ENCODE measurements at places on chromosomes 11 and 22.

- no peak for DNase-seq
Observed at GRCh38 chr11:57475671-57476046, 15.3 kb downstream of the RTN4RL2 start.

- DNase-seq, result no peak
Observed at GRCh38 chr11:63603180-63603518, 11.1 kb downstream of the PLAAT3 start.

DNA sequence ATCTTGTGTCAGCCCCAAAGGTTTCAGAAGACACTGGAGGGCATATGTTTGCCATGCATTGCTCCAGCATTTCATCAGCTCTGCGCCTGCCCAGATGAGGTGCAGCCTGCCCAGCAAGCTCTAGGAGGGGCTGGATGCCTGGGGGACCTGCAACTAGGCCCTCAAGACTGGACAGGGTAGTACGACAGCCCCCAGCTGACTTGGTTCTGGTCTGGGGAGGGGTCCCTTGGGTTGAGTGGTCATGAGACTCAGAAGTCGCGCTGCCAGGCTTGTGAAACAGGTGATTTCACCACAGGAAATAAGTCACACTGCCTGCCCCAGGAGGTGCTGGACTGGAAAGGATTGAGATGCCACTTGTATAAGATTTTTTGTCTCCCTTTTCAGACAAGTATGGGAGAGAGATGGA is 23.4 kb downstream of the TPBGL start:
- no peak for DNase-seq

DNA sequence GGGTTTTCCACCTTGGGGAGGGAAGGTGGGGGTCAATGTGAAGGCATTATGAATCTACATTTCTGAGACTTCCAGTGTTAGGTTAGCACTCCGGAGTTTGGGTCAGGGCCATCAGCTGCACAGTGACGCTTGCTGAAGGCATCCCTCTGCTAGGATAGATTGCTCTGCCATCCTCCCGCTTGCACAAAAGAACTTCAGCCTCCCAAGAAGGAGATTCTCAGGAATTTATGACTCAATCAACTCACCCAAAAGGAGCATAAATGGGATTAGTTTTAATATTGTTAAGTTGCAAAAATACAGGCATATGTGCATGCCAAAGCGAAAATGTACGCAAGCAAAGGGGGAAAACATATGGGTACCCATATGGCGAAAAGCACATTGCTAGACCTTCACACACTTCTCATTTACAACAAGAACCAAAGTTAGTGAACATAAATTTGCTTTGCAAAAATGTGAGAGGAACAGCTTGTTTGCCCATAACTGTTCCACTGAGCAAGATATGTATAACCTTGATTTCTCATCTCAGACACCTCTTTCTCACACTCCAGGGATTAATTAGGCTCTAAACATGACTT is 1013.0 kb downstream of the OPCML start:
- DNase-seq, result no peak

DNA sequence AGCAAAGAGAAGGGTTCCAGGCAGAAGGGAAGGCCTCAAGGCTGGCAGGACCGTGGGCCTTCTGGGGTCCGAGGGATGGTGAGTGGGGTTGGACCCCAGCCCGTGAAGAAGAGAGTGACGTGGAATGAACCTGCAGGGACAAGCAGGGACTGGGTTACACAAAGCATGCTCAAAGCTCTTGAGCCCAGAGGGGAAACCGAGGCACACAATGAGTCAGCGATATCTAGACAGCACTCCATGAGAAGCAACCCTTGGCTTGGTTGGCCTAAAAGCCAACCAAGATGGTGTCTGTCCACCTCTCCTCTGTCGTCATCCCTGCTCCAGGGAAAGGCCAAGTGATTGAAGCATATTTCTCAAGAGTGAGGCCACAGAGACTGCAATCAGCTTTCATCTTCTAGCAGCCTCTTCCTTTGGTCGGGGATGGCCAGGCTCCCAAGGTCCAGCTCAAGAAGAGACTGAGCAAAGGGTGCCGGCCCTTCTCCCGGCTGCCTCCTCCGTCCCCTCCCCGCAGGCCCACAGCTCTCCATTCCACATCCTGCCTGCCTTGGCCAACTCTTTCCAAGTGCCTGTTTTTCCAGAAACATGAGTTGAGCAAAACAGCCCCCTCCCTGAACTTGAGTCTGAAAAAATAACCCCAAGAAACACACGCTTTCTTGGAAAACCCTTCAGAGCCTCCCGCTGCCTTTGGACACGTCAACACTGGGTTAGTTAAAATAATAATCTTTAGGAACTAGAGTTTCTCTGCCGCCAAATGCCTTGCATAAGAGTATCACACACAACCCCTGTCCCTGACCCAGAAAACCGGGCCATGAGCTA is 556.6 kb downstream of the MIAT start:
- DNase-seq, result no peak

DNA sequence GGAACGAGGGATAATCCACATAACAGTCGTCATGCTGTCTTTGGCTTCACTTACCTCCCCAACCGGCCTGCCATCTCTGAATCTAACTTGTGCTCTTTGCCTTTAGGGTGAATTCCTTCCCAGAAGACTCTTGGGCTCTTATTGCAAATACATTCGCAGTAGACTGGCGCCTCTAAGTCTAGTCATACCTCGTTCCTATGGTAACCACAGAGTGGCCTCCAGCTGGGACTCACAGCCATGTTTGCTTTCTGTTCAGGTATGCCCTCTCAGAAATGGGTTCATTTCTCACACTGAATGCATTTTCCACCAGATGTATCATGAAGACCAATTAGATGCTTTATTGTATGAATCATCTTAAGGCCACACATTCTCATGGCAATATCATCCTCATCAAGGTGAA is 112.7 kb downstream of the FAR1 start:
- no peak for DNase-seq

DNA sequence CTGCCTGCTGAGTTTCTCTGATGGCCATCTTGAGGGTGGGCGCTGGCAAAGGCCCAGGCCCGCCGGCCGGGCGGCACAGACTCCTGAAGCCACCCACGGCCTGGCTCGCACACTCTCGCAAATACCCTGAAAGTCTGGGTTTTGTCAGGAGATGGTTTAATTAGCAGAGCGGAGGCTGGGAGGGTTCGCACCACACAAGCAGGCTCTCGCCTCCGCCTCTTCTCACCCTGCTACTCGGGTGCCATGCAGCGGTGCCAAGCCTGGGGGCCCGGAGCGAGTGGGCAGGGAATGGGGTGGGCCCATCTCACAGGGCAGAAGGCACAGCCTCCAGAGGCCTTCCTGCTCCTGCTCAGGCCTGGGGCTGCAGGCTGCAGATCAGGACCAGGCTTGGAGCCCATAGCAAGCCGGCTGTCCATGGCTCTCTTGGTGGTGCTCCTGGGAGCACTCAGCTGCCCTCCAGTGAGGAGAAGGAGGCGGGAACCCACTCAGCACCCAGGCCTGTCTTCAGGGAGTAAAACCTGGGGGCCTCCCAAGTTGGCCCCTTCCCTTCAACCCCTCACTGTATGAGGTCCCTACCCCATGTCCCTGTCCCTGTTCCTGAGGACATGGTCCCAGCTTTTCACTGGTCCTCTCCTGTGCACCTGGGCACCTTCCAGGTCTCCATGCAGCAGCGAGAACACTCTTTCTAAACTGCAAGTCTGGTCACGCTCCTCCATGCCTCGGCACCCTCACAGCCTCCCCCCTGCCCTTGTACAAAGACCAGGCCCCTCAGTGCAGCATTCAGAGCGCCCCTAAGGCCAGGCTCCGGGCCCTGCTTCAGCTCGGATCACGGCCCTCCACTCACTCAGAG is 62.0 kb downstream of the FLRT1 start:
- no peak for DNase-seq

DNA sequence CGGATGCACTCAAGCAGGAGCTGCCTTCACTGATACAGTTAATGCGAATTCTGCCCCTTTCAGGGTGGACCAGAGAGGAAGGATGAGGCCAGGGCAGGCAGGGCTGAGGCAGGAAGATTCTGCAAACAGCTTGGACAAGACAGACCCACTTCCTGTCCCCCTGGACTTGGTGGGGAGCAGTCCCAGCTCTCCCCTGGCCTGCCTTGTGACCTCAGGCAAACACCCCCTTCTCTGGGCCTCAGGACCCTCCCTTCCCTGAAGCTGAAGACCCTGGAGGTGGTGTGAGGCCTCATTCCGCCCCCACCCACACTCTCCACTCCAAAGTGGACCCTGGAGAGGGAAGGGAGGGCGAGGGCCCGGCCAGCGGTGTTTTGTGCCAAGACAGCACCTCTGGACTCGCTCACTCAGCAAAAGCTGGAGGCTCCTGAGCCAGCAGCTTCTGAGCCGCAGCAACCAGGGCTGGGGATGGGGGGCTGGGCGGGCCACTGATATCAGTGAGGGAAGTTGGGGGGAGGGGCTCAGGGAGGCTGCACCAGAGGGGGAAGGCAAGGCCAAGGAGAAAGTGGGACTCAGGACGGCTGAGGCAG is 8.5 kb downstream of the RAB3IL1 start:
- no peak for DNase-seq

Data from stimulated activated CD8-positive, alpha-beta memory T cell treated with anti-CD3 and anti-CD28 coated beads, Interleukin-7, amount 100 ng/mL, for 4 hours (primary cell).